B cell (primary cell): ENCODE measurements at places on chromosomes 1 and 21. TPM values are rescaled to one million over a fixed set of nuclear protein-coding genes. Genes with fewer than 3 reads are reported as not detected.

GRCh38 chr1:16115468-16115983, 40.3 kb downstream of the EPHA2 start:
- DNase-seq = no peak

DNA sequence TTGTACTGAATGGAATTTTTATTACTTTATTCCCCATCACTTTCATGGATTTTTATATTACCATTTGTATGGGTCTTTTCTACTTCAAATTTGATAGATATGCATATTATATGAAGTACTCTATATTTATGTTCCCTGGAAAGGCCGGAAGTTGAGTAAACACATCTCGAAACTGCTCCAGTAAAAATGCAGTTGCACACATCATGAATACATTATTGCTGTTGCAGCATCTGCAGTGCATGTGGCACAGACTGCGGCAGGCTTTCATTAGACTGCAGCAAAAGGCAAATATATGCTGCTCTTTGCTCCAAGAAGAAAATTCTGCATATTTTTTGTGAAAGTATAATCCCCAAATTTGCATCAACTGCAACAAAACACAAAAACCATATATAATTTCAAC, 48.7 kb upstream of the LRRC7 start:
- DNase-seq = no peak

RIPK4 gene
- polyA plus RNA-seq = 0.07 TPM in 1 of 2 replicates, not detected in the other

NENF gene
- polyA plus RNA-seq = 10.6 and 11.0 TPM in 2 replicates

NSL1 gene
- polyA plus RNA-seq = 20.3 and 20.5 TPM in 2 replicates

GNAT2 gene
- not detected in 2 replicates for polyA plus RNA-seq

ACBD3 gene
- 16.2 and 25.3 TPM in 2 replicates for polyA plus RNA-seq
